ENCODE measurements at places on chromosomes 4 and X.
A peak's percentile ranks its signal among the peaks of the same experiment; 100 is the strongest.

DNA sequence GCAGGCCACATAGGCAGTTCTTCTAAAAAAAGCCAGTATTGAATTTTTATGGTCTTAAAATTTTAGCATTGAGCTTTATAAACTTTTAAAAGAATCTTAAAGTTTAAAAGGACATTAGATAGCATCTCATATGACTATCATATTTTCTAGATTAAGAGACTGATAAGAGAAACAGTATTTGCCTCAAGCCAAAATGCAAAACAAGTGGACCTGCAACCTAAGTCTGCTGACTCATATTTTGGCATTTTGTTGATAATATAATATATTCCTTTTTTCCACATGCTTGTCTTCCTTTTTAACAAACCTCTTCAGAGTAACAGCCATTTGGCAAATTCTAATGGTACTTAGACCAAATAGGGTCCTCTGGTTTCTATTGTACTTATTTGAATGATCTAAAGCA, 328.5 kb upstream of the GALNTL6 start:
- no peak for DNase-seq

DNA sequence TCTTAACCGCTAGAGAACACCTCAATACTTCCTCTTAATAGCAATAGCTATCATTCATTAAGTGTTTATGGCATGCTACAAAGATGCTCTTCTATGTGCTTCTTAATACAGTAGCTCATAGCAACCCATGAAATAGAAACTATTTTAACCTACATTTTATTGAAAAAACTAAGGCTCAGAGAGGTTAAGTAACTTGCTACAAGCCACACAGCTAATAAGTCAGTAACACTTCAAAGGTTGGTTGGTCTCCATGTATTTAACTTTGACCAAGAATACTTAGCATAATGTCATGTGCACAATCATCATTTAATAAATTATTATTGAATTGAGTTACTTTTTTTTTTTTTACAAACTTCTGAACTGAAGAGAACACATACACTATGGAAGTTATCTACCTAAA, 36.1 kb downstream of the IL13RA1 start:
- DNase-seq = no peak

DNA sequence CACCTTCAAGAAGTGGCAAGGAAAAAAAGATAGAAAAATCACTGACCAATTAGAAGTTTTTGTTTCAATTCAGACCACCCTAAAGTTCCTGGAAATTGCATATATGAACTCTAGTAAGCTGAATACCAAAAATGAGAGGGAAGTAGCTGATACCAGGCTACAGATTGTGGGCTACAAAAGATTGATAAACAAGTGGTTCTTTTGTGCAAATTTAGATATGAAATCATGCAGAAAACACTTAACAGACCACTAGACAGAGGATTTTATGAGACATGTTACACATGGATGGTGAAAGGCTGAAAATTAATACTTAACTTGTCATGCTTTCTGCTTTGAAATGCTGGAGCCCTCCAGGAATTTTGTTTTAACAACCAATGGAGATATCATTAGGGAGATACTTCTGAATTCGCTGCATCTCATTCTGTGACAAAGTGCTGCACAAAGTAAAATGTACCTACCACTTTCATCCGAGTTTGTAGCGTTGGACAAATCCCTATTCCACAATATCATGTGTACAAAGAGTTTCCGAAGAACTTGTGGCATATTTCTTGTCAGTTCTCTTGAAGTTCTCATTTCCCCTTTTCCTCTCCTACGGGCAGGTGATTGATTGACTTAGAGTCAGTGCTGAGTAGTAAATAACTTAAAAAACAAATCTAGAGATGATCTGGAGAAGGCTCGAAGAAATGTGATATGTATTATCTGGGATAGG, 235.0 kb downstream of the PALLD start:
- no peak for DNase-seq

DNA sequence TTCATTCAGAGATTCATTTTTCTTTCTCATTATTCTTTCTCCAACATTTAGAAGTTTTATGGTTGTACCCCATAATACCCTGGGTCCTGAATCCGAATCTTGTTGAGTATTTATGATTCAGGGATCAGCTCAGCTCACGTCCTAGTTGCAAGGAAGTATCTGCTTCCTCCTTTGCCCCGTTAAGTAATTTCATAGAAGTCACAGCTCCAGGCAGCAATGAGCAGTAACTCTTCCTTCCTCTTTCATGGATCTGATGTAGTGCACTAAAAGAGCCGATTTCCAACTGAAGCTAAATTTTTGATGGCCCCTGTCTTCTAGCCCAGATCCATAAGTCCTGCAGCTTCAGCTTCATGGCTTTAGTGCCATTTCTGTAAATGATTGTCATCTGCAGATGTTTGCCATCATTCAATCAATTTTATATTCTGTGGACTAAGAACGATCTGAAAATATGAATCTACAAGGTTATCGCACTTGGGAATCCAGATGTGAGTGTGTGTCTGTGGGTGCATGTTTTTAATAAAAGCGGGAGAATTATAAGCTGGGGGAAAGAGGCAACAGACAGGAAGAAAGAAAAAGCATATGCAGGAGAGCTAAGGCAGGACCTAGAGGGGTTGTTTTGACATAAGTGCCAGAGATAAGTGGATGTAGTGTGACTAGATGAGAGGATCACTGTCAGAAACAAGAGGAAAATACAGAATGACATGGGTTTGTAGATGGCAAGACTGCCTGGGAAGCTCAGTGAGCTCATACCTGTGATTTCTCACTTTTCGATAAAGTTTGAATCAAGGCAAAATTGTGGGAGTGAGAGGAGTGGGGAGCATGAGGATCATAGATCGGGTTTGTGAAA, 17.5 kb downstream of the VEGFD start:
- no peak for DNase-seq

DNA sequence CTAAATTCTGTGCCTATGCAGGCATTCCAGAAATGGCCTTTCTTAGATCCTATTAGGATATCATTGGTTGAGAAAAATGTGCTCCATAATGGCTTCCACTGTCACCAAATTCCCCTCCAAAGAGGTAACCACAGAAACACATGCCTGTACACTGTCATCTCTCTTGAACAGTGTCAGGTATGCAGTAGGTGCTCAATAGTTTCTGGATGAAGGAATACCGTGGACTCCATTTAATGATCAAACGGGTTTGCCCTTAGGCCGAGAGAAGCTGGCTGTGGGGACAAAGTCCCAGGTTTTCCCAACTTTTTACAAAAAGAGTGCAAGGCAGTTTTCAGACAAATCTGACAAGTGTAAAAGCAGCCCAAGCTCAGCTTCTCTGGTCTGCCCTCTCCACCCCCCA, 16.5 kb upstream of the MTM1 start:
- no peak for DNase-seq

- no peak for DNase-seq
These were observed 70.7 kb upstream of the TAPT1 start for GRCh38 chr4:16297003-16297402.

DNA sequence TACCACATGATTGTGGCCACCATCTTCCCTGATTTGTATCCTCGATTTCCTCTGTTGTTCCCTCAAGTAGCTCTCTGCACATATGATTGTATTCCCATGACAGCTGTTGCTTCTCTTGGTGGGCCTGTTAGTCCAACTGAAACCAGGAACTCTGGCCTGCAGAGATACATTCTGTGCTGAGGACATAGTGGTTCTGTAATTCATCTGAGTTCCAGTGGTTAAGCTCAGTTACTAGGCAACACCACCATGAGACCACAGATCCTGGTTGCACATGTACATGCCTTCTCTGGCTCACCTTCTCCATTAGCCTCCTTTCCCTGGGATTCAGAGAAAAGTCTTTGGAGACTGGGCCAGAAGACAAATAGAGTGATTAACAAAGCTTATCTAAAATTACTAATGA, 172.1 kb upstream of the SLC7A11 start:
- peak; percentile 32 for DNase-seq

GRCh38 chr4:92399032-92399431, 95.3 kb downstream of the GRID2 start:
- DNase-seq = no peak

DNA sequence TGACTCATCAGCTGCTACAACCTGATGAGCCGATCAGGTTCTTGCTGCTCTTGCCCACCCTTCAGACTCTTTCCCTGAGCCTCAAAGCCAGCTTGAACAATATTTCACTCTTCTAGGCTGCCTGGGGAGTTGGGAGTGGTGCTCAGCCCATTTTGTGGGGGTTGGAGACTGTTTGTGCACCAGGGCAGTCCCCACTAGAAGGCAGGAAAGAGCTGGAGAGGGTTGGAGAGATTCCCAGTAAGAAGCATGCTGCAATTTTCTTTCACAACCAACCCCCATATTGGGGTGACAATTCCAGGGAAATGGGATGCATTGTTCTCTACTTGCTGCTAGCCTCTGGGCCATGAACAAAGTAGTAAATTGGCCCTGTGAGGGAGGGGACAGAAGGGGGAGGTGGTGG, 44.1 kb downstream of the SLC16A2 start:
- peak; percentile 30 for DNase-seq

DNA sequence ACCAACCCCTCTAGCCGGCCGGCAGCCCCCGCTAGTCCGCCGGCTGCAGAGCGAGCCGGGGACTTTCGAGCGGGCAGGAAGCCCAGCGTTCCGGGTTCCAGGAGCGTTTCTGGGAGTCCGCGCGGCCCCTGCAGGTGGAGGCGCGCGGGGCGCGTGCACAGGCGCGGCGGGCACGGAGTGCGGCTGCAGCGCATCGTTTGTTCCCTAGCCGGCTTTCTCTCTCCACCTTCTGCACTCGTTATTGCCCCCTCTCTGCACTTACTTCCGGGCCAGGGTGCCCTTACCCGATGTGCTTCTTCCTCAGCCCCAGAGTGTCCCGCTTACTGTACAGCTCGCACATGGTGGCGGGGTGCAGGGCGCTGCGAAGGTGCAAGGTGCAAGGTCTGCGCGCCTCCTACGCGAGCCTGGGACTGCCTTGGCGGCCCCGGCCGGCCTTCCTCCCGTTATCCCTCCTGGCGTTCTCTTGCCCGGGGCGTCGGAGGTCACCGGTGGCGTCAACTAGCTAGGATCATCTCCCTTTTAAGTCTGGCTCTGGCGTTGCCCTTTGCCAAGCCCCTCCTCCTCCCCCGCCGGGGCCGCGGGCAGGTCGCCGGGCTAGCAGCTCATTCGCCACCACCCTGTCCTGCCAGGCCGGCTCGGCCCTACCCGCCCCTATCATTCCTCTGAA, at the start of gene ETNPPL:
Gene ETNPPL, minus strand, starts transcription at position 495 of the 667 bp plus-strand sequence. Its CDS starts 155 bp downstream, at position 340.
- DNase-seq = no peak

- no peak for DNase-seq
These were observed 12.4 kb upstream of the PITX2 start for GRCh38 chr4:110635163-110635865.

- DNase-seq = no peak
These were observed 118.9 kb downstream of the RAB28 start for GRCh38 chr4:13365195-13365594.

GRCh38 chrX:16138108-16138427, 14.7 kb downstream of the GRPR start:
- DNase-seq = peak; percentile 17

DNA sequence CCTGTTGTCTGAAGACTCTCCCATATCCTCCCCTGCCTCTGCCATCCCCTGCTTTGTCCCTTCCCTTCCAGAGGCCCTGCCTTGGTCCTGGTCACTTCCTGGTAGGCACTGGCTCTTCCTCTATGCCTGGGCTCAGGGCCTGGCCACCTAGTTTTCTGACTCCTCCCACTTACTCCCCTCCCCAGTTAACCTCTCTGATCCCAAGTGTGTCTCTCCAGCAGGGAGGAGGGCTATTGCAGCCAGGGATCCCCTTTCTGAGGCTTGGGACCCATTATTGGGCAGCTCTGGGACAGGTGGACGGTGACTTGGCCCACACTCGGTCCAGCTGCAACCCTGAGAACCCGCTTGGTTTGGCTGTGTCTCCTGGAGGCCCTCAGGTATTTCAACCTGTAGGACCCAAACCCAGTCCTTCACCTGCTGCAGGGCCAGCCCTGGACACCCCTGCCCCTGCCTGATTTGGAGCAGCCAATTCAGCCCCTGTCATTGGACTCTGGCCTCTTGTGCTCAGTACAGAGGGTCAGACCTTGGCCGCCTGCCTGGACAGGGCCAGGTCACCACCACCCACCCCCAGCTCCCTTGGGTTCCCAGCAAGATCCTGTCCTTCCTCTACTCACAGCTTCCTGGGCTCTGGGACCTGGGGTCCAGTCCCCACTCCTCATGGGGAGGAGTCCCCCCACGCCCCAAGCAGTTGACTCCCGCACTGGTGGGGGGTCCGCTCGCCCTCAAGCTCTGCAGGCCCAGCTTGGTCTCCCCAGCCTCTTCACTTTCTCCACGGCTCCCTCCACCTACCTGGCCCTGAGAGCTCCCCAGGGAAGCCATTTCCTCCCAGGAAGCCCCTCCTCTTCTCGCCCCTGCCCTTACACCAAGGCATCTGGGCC, 1.1 kb upstream of the SH3BP2 start:
- no peak for DNase-seq

- DNase-seq = peak; percentile 64
These were observed 72.8 kb downstream of the CLCN5 start for GRCh38 chrX:49995107-49995731.

DNA sequence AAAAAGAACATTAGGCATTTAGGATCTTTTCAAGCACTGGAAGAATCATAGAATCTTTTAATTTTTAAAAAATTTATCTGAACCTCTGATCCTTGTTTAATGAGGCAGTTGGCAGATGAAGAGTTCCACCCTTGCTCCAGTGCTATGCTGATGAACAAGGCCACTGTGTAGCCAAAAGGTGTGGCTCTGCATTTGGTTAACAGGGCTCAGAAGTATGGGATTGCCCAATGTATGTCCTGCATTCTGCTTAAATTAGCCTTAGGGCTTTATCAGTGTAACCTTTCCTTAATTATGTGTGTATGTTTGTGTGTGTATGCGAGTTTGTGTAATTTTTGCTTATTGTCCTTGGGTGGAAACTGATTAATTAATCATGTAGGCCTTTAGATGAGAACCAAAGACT, 43.3 kb upstream of the PPM1K start:
- DNase-seq = no peak

GRCh38 chrX:13470685-13470977, 98.8 kb upstream of the EGFL6 start:
- DNase-seq = no peak

GRCh38 chr4:139018501-139018900, 2.9 kb downstream of the NOCT start:
- no peak for DNase-seq

- DNase-seq = no peak
These were observed 8.5 kb downstream of the DLG3 start for GRCh38 chrX:70453024-70453618.

GRCh38 chrX:45756557-45756956, 555.9 kb upstream of the DIPK2B start:
- peak; percentile 29 for DNase-seq

DNA sequence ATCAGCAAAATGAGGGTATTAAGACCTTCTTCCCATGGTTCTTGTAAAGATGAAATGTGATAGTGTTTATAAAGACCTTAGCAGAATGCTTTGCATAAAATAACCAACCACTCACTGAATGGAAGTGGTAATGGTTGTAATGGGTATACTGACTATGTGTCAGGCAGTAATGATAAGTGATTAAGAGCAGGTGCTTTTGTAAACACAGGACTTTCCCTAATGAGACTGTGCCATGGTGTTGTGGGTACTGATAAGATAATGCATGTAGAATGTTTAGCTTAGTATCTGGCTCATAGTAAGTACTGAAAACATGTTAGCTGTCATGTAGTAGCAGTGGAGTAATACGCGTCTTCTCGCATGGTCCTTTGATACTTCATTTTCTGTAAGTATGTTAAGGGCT, 6.9 kb downstream of the LSM6 start:
- no peak for DNase-seq

- no peak for DNase-seq
These were observed 2361.9 kb downstream of the ARAP2 start for GRCh38 chr4:33882246-33882990.
